ENCODE measurements at places on chromosomes 1 and 21.

DNA sequence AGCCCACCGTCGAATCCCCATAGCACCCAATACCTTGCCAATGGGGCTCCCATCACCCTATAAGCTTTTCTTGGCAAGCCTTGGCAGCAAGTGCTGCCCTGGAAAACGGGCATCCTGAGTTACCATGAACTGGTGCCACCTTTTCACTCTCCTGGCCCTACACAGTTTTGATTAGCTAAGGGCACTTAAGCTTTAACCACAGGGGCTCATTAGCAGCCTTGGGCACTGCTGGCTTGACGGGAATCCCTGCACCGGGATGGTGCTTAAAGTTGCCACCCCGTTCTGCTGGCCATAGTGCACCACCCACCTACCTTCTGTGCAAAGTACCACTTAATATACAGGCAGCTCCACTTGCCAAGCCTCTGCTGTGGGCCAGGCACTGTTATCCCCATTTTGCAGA is 13.7 kb downstream of the PARS2 start:
- no peak for DNase-seq

GRCh38 chr1:235397733-235398132 is 30.5 kb downstream of the TBCE start:
- no peak for DNase-seq

GRCh38 chr21:26148840-26149354 is 21.7 kb downstream of the APP start:
- no peak for DNase-seq

- DNase-seq: no peak
These were observed 82.8 kb downstream of the CD58 start for GRCh38 chr1:116488071-116488470.

DNA sequence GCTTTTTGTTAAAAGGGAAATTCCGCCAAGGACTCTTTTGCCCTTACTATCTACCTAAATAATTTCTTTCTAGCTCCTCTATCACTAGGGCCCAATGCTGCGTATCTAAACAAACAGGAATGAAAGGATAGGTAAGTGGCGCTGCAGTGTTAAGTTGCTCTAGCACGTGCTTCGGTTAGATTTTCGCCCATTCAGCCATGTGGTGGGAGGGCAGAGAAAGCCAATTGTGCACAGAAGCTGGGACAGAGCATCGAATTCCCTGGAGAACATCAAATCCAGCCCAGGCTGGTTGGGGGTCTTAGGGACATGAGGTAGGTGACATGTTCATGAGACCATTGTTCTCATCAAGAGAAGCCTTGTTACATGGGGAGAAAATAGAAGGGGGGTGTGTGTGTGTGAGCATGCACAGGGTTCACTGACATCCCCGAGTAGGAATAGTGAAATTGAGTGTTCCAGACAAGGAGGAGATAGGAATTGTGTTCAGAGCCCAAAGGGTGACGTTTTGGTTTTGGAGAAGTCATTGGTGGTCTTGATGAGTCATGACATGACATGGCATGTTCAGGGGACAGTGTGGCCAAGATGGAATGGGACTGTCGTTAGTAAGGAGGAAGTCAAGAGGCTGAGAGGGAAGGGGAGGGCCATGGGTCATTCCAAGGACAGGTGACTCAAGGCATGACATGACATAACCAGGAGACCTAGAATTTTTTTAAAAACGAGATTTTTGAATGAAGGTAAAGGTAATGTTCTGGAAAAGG is 107.1 kb downstream of the TLR5 start:
- DNase-seq: no peak

GRCh38 chr1:109873278-109874175 is 37.1 kb upstream of the CSF1 start:
- no peak for DNase-seq

DNA sequence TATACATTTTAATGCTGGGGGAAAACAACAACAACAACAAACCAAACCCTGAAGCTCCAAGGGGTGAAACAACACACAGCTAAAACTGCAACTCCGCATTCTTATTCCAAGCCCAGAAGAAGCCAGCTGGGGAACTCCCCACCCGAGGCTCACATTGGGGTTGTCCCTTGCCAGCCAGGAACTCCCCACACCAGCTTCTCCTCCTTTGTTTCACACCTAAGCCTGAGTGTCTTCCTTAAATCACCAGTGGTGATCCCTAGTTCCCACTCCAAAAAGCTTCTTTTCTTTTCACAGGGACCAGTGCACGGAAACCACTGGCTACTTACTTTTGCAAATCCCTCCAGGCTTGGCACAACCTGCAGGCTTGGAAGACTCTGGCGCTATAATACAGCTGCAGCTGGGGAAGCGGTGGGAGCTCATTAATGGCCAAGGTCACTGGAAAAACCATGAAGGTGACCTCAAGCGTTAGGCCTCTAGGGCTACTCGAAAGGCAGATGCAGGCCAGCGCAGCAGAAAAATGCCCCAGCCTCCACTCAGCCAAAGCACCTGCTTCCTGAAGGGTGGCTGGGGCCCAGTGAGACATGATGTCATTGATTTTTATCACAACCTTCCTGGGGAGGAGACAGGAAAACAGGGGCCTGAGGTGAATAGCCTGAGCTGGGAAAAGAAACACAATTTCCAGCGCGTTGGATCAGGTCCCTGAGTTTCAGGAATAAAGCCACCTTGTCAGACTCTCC is 40.1 kb downstream of the TLR5 start:
- DNase-seq: no peak

- no peak for DNase-seq
These were observed 128.7 kb downstream of the LMO4 start for GRCh38 chr1:87457408-87457807.

DNA sequence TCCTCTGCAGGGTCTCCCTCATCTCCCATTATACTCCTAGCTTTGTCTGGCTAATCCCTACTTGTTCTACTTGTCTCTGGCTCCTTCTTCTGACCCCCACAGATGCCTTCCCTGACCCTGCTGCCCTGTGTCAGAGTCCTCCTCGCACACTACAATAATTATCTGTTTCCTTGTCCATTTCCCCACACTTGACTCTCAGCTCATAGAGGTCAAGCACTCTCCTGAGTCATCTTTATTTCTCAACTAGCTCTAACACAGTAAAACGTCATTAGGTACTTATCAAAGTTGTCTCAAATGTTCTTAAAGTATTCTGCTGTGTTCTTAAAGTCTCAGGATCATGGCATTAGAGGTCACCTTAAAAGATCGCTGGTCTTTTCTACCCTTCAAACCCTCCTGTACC is 47.1 kb downstream of the C8A start:
- DNase-seq: no peak

DNA sequence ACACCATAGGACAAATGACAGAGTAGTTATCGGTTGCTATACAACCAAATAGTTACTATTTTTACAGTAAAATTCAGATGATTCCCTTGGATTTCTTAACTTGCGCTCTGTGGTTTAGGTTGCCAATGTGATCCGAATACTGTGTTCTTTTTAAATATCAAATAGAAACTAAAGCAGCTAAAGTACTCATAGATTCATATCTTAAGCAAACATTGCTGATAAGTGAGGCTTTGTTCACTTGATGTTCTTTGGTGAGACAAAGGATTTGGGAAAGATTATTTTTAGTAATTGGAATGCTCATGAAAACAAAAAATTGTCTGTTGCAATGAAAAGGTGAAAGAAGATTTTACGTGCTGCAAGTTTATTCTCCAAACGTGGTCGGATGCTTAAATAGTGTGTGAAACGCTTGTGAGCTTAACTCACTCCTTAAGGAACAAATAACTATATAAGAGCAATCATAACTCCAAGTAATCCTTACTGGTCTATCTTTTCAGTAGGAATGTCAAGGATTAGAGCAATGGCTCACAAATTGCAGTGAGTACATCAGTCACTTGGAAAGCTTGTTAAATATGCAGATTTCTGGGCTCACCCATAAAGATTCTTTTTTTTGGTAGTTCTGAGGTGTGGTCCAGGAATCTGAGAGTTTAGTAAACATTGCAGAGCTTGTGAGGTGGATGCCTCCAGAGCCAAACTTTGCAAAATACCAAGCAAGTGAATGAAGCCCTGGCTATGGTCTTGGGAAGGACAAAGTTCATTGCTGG is 31.8 kb upstream of the PDC start:
- DNase-seq: no peak

- no peak for DNase-seq
These were observed 33.6 kb downstream of the WLS start for GRCh38 chr1:68198752-68199151.

DNA sequence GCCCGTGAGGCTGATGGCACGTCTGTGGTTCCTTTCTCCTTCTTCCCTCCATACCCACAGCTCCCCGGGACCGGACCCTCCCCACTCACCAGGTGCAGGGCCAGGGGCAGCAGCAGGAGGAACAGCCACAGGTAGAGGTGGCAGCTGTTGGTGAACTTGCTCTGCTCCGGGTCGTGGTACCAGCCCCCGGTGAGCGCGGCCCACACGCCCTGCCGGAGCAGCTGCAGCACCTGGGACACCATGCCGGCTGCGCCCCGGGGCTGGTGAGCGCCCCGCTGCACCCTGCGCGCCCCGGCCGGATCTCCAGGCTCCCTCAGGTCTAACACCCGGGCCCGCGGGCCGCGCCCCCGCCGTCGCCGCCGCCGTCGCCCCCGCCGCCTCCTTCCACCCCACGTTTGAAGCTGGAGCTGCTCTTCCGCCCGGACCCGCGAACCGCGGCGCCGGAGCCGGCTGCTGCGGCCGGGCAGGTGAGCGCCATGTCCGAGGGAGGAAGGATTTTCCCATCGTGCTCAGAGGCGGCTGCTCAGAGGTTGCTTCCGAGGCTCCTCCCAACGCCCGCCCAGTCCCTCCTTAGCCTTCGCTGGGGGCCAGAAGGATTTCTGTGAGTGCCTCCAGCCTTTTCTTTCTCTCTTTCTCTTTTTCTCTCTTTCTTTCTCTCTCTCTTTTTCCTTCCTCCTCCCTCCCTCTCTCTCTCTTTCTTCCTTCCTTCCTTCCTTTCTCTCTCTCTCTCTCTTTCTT is at the start of gene PCNX2:
Gene PCNX2 (minus strand): TSS at position 489 of the 738 bp plus-strand sequence. CDS start 247 bp downstream, at position 242.
- DNase-seq: peak; percentile 61

- DNase-seq: no peak
These were observed 9.0 kb downstream of the ATP8B2 start for GRCh38 chr1:154334079-154335024.

All from stimulated activated CD8-positive, alpha-beta memory T cell treated with anti-CD3 and anti-CD28 coated beads, Interleukin-4, amount 100 ng/mL, for 24 hours (primary cell).